ENCODE measurements at places on chromosomes 6 and 20.

GRCh38 chr6:93779086-93779841 is 359.9 kb upstream of the EPHA7 start:
- DNase-seq: no peak

GRCh38 chr6:34053721-34054120 is 92.2 kb downstream of the GRM4 start:
- no peak for DNase-seq

DNA sequence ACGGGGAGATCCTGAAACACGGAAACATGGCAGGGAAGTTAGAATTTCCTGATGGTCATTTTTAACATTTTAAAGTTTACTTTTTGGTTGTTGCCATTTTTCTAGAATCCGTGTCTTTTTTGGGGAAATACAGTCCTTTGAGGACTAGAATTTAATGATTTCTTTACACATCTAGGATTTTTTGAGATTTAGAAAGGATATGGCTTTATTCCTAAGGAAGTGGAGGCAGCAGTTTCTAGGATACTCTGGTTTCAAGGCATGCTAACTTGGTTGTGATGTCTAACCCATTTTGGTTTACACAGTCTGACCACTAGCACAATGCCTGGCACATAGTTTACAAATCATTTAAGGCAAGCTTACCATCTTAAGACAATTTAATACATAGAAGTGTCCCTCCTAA is 1.1 kb upstream of the ZBTB2 start:
- no peak for DNase-seq

- no peak for DNase-seq
These were observed 9.2 kb upstream of the SLC13A3 start for GRCh38 chr20:46660487-46660886.

GRCh38 chr6:143157131-143157530 is 96.4 kb downstream of the AIG1 start:
- peak; percentile 36 for DNase-seq
